ENCODE measurements at places on chromosomes 2 and 18.

DNA sequence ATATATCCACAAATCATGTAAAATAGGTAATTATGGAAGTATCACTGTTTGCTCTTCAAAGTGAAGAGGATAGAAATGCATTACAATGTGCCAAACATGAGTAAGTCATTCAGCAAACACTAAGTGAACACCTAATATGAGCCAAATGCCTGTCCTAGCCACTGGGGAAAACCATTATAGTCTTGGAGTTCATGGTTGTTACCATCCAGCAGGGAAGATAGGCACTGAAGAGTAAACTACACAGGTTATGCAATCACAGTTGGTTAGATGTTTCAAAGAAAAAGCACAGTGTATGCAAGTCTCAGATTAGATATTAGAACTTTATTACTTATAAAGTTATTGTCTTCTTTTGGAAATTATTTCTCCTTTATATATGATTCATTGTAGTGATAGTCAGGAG lies 3.9 kb upstream of the SERPINB2 start:
- no peak for DNase-seq

GRCh38 chr2:1321321-1321720 lies 91.9 kb upstream of the TPO start:
- DNase-seq: no peak

- no peak for DNase-seq
These were observed 115.7 kb upstream of the RBMS1 start for GRCh38 chr2:160609346-160609745.

- no peak for DNase-seq
These were observed 157.4 kb downstream of the TANC1 start for GRCh38 chr2:159125858-159126257.

DNA sequence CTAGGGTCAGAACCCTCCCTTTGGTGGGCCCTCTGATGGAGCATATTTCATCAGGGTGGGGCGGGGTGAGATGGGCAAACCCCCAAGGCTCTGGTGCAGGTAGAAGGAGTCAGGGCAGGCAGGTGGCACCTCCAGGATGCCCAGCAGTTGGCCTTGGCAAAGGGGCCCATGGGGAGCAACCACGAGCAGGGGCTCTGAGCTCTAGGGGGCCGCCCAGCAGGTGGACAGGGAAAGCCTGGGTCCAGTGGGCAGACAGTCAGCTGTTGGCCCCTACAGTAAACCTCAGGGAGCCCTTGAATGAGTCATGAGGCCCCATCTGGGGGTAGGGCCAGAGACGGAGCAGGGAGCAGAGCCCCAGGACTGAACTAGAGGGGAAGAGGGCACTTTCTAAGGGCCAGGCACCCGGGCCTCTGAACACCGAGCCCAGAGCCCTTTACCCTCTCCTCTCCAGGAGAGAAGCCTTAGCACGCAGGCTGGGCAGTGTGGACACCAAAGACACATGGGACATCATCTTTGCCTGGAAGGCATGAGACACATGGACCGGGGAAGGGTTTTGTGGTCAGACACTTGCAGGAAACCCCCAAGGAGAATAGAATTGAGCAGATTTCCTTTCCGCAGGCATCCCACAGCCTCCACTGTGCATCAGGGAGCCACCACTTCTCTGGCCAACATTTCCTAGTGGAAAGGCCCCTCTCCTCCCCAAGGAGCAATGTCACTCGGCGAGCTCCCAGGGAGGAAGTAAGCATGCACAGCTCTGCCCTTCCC lies 257.3 kb downstream of the GLI2 start:
- DNase-seq: peak; percentile 41

GRCh38 chr2:236976266-236977062 lies 109.2 kb upstream of the COPS8 start:
- peak; percentile 25 for DNase-seq

GRCh38 chr2:205077159-205077558 lies 531.9 kb downstream of the PARD3B start:
- no peak for DNase-seq

GRCh38 chr2:168874368-168875054 lies 15.7 kb downstream of the SPC25 start:
- DNase-seq: no peak

DNA sequence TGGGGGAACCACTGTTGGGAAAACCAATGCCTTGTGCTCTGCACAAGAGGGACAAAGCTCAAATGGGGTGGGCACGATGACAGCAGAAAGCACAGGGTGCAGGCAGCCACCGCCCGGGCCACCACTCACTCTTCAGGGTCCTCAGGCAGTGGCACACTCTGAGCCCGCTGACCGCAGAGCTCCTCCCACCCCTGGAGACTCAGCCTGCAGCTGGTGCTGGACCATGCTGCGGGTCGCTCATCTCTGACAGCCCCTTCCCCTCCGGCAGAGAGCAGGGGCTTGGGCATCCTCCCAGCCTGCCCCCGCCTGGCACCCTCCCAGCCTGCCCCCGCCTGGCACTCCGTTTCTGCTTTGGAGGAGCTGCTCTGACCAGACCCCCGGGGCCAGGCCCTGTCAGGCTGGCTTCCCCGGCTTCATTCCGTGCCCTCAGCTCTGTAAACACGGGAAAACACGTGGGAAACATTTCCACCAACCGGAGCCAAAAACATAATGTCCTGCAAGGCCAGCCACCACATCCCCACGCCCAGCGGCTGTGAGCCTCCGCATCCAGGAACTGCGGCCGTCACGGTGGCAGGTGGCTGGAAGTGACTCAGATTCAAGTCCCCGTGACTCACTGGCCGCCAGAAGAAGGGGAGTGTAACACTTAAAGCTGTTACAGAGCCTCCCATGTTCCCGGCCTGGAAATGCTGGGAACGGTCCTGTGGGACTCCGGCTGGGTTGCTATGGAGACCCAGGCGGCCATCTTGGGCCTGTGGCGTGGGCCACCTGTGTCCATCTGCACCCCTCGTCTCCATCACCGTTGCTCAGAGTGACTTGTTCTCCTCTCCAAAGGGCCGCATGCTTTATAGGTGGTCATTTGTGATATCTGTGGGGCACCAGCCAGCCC lies 6.8 kb upstream of the SNED1 start:
- peak; percentile 88 for DNase-seq

DNA sequence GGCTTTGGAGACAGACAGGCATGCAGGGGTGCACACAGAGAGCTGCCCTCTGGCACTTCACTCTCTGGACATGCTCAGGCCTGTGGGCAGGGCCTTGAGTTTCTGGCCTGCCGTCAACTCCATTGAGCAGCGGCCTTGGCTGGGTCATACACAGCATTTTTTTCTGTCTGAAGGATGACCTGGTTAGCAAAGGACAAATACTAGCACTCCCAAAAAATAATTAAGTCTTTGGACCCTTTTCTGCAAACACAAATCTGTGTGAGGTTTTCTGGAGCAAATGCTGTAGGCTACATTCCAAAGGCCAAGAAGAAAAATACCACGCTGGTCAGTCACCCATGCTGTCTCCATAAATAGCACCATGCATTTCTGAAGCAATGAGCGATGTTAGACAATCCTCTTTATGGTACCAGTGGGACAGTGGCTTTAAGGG lies 124.7 kb upstream of the CTAGE1 start:
- DNase-seq: no peak

GRCh38 chr2:7539760-7540159 lies 622.5 kb downstream of the RNF144A start:
- DNase-seq: no peak

DNA sequence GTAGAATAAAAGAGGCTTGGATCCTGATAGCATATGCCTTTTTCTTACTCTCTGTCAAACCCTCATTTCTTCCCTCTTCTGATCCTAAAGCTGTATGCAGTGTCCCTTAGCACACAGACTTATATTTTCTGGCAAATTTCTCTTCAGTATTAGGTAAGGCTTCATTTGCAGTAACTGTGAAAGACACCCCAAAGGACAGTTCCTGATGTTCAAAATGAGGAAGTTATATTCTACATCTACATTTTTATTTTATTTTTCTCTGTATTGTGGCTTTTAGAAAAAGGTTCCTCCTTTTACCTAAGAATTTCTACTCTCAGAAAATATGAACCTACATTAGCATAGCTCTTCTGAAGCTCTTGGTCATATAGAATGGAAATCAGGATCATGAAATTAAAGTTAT lies 261.7 kb downstream of the PDE11A start:
- no peak for DNase-seq
